Right forelimb (tissue), 1 donor: ENCODE measurements at places on chromosomes 16 and 17.

DNA sequence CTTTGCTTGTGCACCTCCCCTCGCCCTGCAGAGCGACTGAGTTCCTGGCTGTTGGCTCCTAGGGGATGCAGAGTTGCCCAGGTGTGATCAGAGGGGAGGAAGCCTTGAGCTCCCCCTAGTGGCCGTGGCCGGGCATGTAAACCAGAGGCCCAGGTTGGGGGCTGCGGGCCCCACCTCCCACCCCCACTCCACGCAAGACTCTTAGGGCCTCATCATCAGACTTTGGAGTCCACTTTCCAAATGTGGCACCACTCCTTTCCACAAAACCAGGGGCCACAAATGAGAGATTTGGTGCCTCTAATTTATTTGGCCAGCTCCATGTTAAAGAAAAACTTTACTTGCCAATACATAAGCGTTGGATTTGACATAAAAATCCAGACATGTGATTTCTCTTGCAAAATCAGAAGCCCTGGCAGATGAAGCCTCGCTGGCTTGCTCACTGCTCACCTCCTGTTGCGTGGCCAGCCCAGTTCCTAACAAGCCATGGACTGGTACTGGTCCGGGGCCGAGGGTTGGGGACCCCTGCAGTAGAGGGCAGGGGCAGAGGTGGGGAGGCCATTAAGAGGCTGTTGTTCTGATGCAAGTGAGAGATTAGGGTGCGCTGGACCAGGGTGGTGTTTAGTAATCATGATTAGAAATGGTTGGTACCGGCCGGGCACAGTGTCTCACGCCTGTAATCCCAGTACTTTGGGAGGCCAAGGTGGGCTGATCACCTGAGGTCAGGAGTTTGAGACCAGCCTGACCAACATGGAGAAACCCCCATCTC lies 28.7 kb upstream of the GAS7 start:
- no peak for DNase-seq

DNA sequence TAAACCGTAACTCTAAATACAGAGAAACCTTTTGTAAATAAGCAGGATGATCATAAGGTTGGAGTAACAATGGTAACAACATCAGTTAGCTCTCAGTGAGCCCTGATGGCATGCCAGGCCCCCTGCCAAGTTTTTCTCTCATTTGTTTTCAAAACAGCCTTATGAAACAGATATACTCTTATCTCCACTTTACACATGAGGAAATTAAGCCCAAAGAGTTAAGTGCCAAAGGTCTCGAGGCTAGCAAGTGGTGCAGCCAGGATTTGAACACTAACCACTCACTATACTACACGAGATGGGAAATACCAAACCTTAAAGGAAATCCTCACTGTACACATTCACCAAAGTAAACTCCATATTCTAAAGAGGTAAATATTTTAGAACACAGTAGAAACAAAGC lies 15.0 kb downstream of the USP31 start:
- no peak for DNase-seq

DNA sequence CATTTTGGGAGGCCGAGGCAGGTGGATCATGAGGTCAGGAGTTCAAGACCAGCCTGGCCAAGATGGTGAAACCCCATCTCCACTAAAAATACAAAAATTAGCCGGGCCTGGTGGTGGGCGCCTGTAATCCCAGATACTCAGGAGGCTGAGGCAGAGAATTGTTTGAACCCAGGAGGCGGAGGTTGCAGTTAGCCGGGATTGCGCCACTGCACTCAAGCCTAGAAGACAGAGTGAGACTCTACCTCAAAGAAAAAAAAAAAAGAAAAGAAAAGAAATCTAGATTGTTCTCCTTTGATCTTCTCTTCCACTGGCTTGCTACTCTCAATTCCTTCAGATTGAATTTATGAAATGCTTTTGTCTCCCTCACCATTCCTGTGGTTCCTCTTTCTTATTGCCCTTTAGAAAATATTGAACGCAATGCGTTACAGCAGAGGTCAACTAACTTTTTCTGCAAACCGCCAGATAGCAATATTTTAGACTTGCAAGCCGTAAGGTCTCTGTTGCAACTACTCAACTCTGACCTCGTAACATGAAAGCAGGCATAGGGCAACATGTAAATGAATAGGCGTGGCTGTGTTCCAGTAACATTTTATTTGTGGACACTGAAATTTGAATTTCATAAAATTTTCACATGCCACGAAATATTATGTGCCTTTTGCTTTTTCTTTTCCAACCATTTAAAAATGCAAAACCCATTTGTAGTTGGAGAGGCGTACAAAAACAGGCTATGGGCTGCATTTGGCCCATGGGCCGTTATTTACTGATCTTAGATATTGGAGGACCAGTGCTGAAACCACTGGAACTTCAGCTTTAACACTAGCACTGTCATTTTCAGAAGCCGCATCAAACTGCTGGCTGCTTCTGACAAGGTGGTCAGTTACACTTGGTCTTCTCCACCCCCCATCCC lies 24.8 kb downstream of the PITPNC1 start:
- no peak for DNase-seq

DNA sequence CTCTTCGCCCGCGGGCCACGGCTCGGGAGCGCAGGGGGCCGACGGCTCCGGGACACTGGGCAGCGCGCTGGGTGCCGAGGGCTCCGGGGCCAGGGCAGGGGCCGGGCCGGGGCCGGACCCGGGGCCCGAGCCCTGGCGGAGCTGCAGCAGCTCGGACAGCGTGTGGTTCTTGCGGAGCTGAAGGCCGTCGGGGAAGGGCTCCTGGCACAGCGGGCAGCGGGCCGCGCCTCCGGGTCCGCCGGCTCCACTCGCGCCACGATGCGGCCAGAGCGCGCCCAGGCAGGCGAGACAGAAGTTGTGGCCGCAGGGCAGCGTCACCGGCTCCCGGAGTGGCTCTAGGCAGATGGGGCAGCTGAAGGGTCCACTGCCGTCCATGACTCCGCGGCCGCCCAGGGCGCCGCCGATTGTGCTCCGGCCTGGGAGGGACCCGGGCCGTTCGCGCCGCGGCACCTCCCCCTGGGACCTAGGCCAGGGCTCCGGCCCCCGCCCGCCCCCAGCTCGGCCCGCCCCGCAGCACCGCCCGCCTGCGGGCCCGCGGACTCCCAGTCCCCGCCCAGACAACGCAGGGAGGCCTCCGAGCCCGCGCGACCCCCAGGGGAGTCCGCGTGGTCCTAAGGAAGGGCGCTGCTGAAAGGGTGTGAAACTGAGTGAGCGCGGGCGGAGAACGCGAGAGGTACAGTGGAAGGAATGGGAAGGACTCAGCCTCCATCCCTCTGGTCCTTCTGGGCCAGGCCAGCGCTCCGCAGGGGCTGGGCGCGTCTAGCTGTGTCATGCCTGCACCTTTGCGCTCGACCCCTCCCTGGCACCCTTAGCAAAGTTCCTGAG lies at the start of gene TRIM47:
Gene TRIM47, minus strand, starts transcription at position 408 of the 825 bp plus-strand sequence. Its CDS starts 33 bp downstream, at position 375.
- peak; percentile 86 for DNase-seq
